ENCODE measurements at places on chromosomes 3 and 15.

DNA sequence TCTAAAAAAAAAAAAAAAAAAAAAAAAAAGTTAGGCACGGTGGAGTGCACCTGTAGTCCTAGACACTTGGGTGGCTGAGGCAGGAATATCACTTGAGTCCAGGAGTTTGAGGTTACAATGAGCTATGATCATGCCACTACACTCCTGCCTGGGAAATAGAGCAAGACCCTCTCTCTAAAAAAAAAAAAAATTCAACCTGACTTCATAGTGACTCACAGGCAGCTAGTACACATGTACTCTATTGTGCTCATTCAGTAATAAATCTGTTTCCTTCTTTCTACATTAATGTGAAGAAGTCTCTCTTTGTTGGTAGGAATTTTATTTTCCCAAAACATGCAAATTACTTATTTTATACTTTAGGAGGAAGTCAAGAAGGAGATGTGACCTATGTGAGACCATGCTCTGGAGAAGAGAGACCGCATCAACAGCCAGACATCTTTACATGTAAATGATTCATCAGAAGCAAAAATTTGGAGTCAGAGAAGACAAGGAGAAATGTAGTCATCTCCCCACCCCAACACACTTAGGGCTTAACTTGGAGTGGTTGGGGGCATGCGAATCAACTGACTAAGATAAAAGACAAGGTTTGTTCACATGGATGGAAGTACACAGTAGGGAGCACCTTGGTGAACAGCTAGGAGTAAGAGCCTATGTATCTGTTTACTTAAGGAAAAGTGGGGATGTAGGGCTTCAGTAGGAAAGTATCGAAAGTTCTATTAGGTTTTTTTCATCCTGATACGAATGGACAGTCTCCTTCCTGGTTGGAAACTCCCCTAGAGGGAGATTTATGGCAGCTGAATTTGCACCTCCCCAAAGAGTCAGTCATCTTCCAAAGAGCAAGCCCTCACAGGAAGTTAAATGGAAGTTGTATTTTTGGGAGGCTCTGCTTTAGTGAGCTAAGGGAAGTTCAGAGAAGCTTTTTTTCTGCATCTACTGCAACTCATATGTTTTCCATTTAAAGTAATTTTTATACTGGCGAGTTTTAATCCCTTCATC is 23.0 kb upstream of the NMD3 start:
- DNase-seq, result no peak

GRCh38 chr3:145678401-145678800 is 482.6 kb downstream of the PLOD2 start:
- no peak for DNase-seq

DNA sequence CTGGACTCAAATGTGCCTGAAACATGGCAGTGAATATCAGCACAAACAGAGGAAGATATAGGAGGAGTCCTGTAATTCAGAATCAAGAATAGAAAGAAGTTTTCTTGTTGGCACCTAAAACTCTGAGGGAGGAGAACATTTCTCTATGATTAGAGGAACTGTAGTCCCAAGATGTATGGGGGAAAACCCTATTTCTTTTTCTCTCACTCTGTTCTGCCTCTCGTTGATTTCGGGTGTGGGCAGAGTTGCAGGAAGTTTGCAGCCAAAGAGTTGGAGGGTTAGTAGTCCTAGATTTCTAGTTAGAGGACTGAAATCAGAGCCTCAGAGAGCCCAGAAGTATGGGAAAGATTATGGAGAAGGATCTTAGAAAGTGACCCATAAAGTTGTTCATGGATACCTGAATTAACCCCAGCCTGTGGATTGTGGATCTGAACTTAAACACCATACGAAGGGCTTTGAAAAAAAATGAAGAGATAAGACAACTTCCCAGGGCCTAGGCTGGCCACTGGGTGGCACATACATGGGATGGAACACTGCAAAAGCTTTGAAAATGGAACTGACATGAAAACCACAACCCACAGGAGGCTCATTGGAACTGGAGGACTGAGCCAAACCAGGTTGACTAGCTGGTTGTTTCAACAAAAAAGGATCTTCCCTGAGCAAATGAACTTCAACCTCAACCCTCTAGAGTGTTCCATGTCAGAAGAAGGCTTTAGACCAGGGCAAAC is 34.6 kb downstream of the FMN1 start:
- DNase-seq, result no peak

- no peak for DNase-seq
These were observed 2.2 kb upstream of the ANKDD1A start for GRCh38 chr15:64909546-64909945.

GRCh38 chr3:194067949-194068362 is 68.0 kb upstream of the HES1 start:
- DNase-seq, result no peak

DNA sequence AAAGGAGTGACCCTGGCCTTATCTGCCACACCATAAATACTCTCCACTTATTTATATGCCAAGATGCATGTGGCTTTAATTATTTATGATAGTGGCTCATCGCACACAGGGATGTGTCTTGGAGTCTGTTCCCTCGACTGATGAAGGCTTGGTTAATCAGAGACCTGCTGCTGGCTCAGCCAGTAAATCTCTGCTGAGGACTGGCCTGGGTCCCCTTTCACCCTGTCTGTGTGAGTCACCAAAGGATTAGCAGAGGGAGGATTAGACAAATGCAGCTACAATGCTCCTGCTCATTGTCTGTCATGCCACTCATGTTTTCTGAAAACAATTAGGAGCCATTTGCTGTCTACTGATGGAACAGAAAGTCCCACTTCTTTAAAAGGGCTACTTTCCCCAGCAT is 226.8 kb downstream of the NTRK3 start:
- peak; percentile 27 for DNase-seq

GRCh38 chr15:39502611-39503195 is 78.2 kb upstream of the THBS1 start:
- no peak for DNase-seq

DNA sequence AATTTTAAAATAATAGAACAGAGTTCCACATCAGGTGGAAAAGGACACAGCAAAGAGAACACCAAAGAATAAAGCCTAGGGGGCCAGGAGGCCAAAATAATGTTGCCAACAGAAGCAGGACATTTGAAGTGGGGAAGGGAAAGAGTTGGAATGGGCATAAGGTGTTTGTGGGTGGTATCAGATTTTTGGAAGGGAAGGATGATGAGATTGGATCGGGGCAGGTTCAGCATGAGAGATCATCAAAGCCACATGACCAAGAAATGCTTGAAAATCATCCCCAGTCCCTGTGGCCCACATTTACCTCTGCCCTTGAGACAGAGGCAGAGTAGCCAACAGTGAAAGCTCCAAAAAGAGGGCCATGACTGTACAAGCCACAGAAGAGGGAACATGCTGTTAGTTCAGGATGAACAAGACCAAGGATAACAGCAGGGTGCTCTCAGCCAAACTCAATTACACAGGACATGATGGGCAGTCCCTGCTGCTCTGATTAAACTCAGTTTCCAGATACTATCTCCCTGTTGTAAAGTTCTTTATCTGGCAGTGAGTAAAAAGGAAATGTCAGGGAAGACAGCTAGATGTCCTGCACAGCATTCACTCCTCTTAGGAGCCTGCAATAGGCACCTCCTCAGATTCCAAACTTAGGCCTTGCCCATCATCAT is 32.5 kb downstream of the RAB27A start:
- no peak for DNase-seq

DNA sequence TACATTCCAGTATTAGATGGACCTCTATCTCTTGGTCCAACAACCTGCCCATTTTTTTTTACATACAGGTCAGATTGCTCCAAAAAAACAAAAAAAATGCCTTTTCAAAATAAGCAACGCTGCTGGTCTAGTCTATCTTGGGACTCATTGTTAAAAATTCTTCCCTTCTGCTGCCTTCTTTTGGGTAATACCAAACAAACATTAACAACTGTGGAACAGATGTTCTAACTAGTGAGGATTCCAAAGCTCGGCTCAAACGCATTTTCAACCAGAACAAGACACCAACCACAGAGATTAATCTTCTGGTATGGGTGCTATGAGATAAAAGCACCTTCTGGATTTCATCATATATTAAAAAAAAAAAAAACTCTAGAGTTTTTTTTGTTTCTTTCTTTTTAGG is 24.7 kb downstream of the ARHGAP31 start:
- no peak for DNase-seq

GRCh38 chr3:192917028-192917403 is 640 bp downstream of the MB21D2 start:
- DNase-seq, result peak; percentile 88

DNA sequence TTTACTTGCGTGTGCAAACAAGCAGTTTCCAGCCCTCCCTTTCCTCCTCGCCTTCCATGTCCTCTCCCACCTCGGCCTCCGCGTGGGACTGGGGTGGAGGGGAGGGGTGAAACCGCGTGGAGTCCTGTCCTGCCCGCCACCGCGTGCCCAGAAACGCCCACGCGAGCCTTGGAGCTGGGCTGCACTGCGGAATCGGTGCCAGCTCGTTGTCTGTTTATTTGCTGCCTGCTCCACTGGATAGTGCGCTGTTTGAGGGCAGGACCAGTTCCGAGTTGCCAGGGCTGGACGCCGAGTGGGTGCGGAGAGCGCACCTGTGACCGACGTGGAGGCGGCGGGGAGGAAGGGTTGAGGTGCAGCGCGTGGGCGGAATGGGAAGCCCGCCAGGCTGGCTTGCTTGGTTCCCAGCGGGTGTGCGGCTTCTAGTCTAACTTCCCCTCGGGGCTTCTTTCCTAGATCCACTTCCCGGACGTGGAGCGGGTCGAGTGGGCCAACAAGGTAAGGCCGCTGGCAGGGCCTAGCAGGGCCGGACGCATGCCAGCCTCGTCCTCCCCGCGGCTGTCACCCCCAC is 17.3 kb downstream of the ESYT3 start:
- DNase-seq, result no peak

DNA sequence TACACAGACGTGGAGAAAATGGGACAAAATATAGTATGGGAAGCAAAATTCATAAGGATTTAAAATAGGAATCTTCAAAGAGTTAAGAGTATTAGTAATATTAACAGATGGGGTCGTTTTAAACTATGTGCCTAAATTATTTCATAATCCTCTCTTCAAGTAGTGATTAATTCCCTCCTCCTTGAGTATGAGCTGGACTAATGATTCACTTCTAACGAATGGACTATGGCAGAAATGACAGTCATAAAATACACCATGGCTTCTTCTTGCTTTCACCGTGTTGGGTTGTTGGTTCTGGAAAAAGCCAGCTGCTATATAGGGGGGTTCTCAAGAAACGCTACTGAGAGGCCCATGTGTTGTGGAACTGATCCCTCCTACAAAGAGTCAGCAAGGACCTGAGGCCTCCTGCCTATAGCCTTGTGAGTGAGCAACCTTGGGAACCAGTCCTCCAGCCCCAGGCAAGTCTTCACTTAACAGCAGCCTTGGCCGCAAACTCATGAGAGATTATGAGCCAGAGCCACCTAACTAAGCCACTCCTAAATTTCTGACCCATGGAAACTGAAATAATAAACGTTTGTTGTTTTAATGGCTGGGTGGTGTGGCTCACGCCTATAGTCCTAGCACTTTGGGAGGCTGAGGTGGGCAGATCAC is 64.8 kb upstream of the ABHD2 start:
- DNase-seq, result no peak

DNA sequence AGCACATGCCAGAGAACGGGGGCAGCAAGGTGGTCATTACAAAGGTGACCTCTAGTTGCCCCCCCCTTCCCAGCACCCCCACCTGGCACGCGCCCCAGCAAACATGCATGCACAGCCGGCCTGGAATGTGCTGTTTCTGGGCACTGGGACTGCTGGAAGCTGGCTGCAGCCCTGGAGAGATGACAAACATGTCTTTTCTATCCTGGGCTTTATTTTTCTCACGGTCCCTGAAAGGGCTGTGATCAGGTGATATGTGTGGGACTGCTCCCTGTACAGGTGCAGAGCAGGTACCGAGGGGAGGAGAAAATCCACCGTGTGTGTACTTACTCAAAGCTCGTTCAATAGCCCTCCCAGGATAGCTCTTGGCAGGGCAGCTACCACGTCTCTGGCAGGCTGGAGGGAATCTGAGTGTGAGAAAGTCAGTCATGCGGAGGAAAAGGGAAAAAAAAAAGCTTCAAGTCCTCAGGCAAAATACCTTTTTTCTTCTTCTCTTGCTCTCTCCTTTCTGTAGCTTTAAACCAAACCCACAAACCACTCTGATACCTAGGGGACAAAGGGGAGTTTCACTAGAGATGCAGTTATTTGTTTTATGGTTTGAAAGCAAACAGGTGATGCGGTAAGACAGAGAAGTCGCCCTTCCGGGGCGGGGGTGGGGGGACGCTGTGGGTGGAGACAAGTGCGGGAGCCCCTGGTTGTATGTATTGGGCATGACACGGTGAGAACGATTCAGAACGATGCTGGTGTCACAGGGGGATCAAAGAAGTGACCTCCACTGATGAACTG is 5.0 kb upstream of the HES1 start:
- peak; percentile 79 for DNase-seq

DNA sequence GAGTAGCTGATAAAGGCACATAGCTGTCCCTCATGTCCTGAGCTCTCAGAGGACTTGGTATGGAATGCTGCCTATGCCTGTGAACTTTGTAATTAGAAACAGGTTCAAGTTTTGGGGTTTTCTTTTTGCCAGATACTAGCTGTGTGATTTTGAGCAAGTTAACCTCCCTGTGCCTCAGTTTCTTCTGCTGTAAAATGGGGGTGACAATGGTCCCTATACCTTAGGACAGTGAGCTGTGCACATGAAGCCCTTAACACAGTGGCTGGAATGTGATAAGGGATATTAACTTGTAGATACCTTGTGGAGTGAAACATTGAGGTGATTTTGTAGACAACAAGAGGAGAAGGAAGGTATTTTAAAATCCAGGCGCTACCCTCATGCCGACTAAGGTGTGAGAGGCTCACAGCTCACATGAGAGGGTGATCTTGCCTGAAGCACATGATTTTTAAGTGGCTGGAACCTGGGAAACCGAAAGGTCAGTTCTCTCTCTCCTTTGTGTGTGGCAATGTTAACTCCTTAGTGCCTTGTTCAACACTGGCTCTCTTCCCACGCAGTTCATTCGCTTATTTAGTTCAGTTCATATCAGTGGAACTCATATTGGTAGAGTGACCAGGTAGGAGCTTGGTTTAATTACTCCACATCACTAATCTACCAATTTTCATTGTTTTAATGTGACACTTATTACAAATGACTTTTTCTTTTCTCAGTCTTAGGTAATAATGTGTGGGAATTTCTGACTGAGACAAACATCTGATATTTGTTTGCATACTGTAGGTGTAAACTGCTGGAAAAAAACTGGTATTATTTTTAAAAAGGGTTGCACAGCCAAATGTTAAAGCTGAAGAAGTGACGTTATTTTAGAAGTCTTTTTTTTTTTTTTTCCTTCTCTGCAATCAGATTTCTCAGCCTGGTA is 236.2 kb downstream of the ITPR1 start:
- no peak for DNase-seq

DNA sequence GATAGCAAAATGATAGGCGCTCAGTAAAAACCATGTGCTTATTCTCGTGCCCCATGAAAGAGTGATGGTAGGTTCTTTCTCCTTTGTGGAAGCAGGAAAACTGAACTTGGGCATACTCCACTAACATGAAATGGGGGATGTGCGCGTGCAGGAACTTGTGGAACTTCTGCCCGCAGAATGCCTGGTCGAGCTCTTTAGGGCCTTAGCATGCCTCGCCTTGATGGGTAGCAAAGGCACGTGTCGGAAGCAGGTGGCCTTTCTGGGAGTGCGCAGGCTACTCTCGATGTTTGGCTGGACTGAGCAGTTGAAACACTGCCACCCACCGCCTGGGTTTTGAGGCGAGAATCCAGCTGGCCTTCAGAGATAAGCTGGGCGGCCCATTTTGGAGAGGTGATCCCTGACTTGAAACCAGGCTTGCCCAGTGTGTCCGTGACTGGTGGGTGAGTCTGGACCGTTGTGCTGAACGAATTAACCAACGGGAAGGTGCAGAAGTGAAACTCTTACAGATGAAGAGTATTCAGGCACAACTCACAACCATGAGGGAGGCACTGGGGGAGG is 842 bp downstream of the PCCB start:
- no peak for DNase-seq

- peak; percentile 89 for DNase-seq
These were observed 498 bp upstream of the ARNT2 start for GRCh38 chr15:80403712-80404056.
